HCEC 1CT (cell line): ENCODE measurements at places on chromosomes 7 and 10.

DNA sequence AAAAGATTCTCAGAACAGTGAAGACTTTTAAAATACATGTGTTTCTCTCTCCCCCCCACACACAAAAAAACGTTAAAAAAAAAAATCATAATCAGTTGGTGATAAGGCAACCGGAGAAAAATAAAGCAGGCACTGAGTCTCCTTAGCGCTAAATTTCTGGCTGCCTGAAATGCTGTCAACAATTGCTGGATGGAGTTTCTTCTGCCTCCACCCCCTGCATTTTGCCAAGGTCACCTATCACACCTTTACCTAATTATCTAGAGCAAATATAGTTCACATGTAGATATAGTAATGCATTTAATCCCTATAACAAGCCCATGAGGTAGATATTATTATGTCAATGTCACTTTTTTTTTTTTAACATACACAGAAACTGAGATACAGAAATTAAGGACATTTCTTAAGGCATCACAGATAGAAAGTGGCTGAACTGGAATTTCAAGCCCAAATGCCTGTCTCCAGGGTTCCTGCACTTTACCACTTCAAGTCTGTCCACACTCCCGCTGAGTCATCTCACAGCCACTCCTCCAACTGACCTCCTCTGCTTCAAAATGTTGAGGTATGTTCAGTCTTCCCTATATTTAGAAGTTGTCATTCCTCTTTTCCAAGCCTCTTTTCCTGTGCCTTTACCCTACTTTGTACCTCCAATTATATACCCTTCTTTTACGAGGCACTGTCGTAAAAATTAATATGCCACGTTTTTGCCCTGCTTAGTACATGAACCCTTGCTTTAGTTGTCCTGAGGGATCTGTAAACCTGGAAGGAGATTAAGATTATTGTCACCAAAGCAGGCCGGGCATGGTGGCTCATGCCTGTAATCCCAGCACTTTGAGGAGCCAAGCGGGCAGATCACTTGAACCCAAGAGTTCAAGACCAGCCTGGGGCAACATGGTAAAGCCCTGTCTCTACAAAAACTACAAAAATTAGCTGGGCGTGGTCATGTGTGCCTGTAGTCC lies 72.8 kb upstream of the MPP7 start:
- peak; percentile 47 for DNase-seq

DNA sequence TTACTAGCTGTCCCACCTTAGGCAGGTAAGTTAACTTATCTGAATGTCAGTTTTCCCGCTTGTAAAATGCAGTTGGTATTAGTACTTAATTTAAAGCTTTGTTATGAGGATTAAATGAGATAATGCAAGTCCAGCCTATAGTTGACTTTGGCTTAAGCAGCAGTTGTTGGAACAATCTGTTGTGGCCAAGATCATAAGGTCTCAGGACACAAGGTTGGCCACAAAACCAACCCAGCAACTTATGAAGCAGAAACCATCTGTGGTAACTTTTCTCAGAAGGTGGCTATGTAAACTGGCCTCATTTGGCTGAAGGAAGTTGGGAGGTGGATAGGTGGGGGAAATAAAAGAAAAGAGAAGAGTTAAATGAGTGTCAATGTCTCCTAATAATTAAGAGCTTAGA lies 29.4 kb downstream of the ENTPD1 start:
- DNase-seq, result no peak

GRCh38 chr7:127375631-127376030 lies 16.9 kb downstream of the ZNF800 start:
- peak; percentile 17 for DNase-seq

- DNase-seq, result no peak
Measured at GRCh38 chr10:133190225-133190624, 30.2 kb downstream of the KNDC1 start.

DNA sequence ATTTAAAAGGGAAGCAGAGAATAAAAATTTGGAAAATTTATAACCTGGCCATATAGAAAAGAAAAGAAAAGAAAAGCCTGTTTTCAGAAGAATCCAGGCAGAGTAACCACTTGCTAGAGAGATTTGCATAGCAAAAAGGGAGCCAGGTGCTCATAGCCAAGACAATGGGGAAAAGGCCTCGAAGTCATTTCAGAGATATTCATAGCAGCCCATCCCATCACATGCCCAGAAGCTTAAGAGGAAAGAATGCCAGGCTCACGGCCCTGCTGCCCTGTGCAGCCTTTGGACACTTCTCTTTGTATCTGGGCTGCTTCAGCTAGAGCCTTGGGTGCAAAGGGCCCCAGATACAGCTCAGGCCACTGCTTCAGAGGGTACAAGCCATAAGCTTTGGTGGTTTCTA lies 159.8 kb downstream of the CCDC7 start:
- no peak for DNase-seq

GRCh38 chr7:95481271-95482165 lies 4.2 kb upstream of the ASB4 start:
- DNase-seq, result no peak

DNA sequence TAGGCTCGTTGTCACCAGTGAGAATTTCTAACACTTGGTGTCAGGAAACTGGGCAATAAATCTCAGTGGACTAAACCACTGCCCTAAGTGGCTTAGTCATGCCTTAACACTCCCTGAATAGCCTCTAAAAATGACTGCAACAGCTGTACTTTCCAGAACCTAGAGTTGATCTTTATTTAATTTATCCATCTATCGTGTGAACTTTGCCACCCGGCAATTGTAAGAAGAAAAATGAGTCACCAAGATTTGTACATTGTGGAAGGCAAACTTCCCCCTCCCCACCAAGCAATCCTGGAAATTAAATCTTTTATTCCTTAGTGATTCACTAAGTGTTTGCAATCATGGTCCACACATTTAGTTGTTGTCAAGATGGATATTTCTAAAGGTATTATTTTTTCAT lies 47.1 kb downstream of the NXPH1 start:
- no peak for DNase-seq

DNA sequence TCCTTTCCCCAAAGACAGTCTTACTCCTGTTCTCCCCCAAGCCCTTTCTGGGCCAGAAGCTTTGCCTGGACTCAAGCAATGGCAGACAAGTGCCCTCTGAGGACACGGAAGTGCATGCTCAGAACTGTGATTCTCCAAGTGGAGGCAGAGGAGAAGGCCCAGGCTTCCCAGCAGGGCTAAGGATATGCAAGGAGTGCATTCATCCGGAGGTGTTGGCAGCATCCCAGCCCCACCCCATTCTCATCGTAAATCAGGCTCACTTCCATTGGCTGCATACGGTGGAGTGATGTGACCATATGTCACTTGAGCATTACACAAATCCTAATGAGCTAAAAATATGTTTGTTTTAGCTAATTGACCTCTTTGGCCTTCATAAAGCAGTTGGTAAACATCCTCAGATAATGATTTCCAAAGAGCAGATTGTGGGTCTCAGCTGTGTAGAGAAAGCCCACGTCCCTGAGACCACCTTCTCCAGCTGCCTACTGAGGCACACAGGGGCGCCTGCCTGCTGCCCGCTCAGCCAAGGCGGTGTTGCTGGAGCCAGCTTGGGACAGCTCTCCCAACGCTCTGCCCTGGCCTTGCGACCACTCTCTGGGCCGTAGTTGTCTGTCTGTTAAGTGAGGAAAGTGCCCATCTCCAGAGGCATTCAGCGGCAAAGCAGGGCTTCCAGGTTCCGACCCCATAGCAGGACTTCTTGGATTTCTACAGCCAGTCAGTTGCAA lies 1.4 kb upstream of the RBP3 start:
- peak; percentile 9 for DNase-seq

DNA sequence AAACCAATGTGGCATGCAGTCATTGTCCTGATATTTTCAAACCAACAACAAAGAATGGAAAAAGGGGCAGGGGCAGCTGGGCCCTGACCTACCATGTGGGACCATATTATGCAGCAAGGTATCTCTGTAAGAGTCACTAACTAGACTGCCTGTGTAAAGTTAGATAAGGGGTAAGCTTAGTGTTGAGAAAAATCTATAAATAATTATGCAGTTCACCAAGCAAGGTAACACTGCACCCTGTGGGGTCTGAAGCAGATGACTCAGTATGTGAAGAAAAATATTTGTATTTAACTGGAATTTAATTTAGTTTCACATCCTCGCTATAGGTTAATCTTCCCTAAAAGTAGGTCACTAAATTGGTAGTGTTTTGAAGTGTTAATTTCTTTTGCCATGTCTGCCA lies 99.3 kb downstream of the PPP1R3A start:
- no peak for DNase-seq

GRCh38 chr7:159240962-159241361 lies 96.3 kb upstream of the VIPR2 start:
- DNase-seq, result no peak

GRCh38 chr10:92305133-92306072 lies 14.4 kb downstream of the MARCHF5 start:
- DNase-seq, result no peak

GRCh38 chr10:65328486-65328885 lies 1597.3 kb upstream of the LRRTM3 start:
- DNase-seq, result no peak

- DNase-seq, result no peak
Measured at GRCh38 chr7:96870185-96870584, 135.2 kb upstream of the DLX6 start.

- DNase-seq, result no peak
Measured at GRCh38 chr10:121596689-121597503, 1.3 kb downstream of the FGFR2 start.

DNA sequence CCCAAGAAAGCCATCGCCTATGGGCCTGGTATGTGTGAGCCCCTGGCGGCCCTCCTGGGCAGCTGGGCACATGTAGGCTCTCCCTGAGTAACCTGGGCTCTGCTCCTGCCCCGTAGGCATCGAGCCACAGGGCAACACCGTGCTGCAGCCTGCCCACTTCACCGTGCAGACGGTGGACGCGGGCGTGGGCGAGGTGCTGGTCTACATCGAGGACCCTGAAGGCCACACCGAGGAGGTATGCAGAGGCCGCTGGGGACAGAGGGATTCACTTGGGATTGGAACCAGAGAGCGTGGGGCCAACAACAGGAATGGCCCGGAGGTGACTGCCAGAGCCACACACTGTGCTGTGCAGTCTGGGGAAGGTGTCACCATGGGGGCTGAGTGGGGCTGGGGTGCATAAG lies 7.3 kb downstream of the FLNC start:
- no peak for DNase-seq

DNA sequence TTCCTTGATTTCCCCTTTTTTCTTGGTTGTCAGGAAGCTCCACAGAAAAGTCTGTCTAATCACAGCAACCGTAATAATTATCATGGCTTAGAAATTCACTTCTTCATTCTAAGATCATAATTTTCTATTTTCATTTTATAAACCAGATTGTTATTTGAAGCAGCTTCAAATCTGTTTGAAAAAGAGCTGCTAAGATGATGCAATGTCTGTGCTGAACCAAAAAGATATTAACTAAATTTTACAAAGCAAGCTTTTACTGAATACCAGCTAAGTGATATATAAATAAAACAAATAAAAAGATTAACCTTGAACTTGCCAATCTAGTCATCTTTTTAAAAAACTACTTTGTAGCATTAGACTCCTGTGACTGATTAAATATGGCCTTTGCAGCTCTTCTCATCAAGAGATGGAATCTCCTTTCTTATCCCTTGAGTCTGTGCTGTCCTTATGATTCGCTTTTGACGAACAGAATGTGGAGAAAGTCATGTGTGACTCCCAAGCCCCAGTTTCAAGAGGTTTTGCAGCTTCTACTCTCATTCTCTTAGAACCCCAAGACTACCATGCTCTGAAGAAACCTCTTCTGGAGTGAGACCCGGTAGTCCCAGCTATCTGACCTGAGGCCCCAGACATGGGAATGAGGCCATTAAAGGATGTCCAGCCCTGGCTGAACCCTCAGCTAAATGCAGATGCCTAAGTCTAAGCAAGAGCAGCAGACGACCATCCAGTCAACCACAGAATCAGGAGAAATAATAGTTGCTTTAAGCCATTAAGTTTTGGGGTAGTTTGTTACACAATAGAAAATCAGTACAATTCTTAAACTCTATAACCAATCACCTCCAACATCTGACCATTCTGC lies 14.4 kb downstream of the NAMPT start:
- no peak for DNase-seq

- no peak for DNase-seq
Measured at GRCh38 chr7:131949659-131950058, 393.2 kb upstream of the PODXL start.

GRCh38 chr10:17548770-17549169 lies 68.4 kb downstream of the HACD1 start:
- no peak for DNase-seq

DNA sequence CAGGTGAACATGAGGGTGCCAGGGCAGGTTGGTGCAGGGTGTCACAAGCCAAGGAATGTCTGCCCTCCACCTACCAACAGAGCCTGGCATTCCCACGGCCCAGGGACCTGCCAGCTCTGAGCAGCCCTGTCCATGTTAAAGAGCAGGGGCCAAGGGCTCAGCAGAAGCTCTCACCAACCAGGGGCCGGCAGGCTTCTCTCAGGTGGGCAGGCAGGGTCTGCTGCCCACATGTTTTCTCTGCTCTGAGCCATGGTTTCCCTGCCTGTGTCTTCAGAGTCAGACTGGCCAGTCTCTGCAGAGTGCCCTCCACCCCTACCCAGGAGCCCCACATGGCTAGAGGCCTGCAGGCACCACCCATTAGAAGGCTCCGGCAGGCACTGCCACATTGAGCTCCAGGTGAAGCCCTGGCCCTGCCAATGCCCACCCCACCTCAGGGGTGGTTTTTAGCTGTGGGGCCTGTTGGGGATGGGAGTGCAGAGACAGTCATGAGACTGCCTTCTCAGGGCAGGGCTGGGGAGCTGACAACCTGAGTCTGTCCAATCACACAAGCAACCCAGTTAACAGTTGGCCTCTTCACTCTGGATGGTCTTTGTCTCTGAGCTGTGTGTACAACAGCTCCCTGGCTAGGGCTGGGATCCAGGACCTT lies 135.9 kb downstream of the ARHGAP22 start:
- no peak for DNase-seq

DNA sequence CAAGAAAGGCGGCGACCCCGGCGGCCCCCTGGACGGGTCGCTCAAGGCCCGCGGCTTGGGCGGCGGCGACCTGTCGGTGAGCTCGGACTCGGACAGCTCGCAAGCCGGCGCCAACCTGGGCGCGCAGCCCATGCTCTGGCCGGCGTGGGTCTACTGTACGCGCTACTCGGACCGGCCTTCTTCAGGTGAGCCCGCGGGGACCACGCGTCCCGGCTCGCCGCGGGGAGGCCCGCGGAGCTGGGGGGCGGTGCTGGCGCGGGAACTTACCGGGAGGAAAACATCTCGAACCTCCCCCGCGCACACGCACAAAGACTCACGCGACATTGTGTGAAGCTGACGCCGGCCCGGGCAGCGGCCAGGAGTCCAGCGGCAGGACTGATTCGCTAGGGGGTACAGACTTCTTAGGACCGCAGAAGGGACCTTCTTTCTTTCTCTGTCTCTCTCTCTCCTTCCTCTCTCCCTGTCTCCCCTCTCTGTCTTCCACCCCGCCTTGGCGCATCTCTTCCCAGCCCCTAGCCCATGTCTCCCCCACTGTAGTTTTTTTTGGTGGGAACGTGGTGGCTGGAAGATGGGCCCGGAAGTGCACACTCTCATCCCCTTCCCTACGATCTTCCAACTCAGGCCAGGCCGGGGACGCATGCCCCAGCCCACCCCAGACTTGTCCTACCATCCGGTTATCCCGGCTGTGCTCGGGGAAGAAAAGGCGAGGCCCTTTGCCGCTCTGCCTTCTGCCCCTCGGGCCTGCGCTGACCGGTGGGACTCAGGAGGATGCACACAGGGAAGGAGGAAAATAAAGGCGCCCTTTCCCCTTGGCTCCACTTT lies 1.2 kb downstream of the EN2 start:
- no peak for DNase-seq

GRCh38 chr7:27143023-27143949 lies at the start of gene HOXA5:
Gene HOXA5 (minus strand): TSS chr7:27143681. CDS start chr7:27143607, 74 bp downstream.
- DNase-seq, result peak; percentile 99

- DNase-seq, result no peak
Measured at GRCh38 chr10:121709675-121710073, 111.4 kb upstream of the FGFR2 start.
